ENCODE measurements at places on chromosomes 2 and 18.

DNA sequence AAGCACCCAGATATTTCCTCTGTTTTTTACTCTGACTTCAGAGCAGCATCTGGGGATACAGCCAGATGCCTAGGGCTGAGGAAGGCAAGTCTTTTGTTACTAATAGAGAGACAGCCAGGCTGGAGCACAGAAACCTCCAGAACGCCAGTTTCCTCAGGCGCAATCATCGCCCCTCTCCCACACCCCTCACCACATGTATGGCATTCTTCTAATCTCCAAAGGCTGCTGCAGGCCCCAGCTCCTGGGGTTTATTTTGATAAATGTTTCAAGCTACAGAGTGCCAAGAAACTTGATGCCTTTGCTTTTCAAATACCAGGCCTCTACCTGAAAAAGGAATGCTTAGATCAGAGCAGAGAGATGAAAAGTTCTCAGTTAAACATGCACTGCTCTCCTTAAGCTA, 283.6 kb downstream of the RBM43 start:
- H3K36me3 ChIP-seq, result no peaks in the 10 kb centered on the region
- no peaks in the 10 kb centered on the region for H3K4me1 ChIP-seq
- no peak for DNase-seq

- H3K36me3 ChIP-seq, result no peaks in the 10 kb centered on the region
- peak; percentile 67 for DNase-seq
- peaks cover 24% of the 10 kb centered on the region for H3K27me3 ChIP-seq
- no peak overlapping the region for H3K4me3 ChIP-seq
These were observed 201.8 kb upstream of the HDAC4 start for GRCh38 chr2:239602290-239603282.

DNA sequence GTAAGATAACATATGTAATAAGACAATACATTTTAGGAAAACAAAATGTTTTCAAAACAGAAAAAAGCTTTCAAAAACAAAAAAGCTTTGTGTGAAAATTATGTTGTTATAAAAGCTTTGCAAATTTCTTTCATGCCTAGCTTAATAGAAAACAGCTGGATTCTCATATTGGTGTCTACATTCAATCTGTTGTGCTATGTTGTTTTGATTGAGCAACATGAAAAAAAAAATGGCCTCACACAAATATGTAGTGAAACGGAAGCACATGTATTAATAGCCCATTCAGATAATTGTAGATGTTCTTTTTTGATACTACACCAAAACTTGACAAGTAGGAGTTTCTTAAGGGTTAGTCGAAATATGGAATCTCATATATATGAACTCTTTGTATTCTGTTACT, 197.5 kb downstream of the ZEB2 start:
- H3K27me3 ChIP-seq, result no peaks in the 10 kb centered on the region
- peak overlapping the region; percentile 100 for H3K27ac ChIP-seq
- H3K4me3 ChIP-seq, result no peak overlapping the region

GRCh38 chr2:217903859-217904613, 98.8 kb downstream of the TNS1 start:
- no peak for DNase-seq
- H3K4me1 ChIP-seq, result peaks cover 23% of the 10 kb centered on the region
- no peaks in the 10 kb centered on the region for H3K36me3 ChIP-seq
- H3K4me3 ChIP-seq, result no peak overlapping the region

- H3K36me3 ChIP-seq, result peaks cover 3% of the 10 kb centered on the region
- no peaks in the 10 kb centered on the region for H3K4me1 ChIP-seq
- DNase-seq, result no peak
- no peak overlapping the region for H3K4me3 ChIP-seq
These were observed 23.1 kb upstream of the ATP8B1 start for GRCh38 chr18:57826252-57826651.
